Natural killer cell (primary cell): ENCODE measurements at places on chromosomes 5 and 9. TPM values are rescaled to one million over a fixed set of nuclear protein-coding genes. Genes with fewer than 3 reads are reported as not detected.

The NR2F1 gene
- total RNA-seq, result not detected

The LRRC70 gene
- 21.2 TPM for total RNA-seq

The KIF4B gene
- not detected for total RNA-seq

- no peaks in the 10 kb centered on the region for H3K27me3 ChIP-seq
- H3K4me3 ChIP-seq, result no peak overlapping the region
- H3K36me3 ChIP-seq, result no peaks in the 10 kb centered on the region
- H3K27ac ChIP-seq, result no peak overlapping the region
Measured at GRCh38 chr5:19564036-19564435, 424.0 kb downstream of the CDH18 start.

- no peak overlapping the region for H3K4me3 ChIP-seq
- no peak overlapping the region for H3K27ac ChIP-seq
- no peaks in the 10 kb centered on the region for H3K27me3 ChIP-seq
- DNase-seq, result no peak
- peaks cover 8% of the 10 kb centered on the region for H3K4me1 ChIP-seq
- H3K36me3 ChIP-seq, result peaks cover 4% of the 10 kb centered on the region
Measured at GRCh38 chr9:122268041-122268814, 3.5 kb downstream of the MRRF start.

DNA sequence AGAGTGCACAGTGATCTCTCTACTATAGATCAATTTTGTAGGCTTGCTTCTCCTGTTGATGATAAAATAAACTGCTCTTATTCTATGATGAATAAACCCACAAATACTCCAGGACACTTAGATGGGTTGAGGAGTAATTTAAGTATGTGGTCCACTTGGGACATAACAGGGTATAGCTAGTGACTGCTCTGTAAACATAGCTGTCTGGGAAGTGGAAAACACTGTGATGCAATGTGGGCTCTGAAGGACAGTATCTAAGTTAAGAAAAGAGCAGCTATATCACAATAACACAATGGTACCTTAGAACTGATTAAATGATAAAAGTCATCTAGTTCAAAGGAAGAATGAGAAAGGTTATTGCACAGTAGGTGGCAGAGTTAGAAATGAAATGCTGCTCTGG is 294.3 kb upstream of the HAPLN1 start:
- no peaks in the 10 kb centered on the region for H3K27me3 ChIP-seq
- no peak overlapping the region for H3K27ac ChIP-seq
- no peaks in the 10 kb centered on the region for H3K36me3 ChIP-seq
- H3K4me1 ChIP-seq, result no peaks in the 10 kb centered on the region
- H3K4me3 ChIP-seq, result no peak overlapping the region

GRCh38 chr5:90223756-90224155 is 185.8 kb downstream of the CETN3 start:
- no peak overlapping the region for H3K27ac ChIP-seq
- no peaks in the 10 kb centered on the region for H3K4me1 ChIP-seq
- no peaks in the 10 kb centered on the region for H3K36me3 ChIP-seq
- H3K27me3 ChIP-seq, result no peaks in the 10 kb centered on the region
- H3K4me3 ChIP-seq, result no peak overlapping the region
- DNase-seq, result no peak

DNA sequence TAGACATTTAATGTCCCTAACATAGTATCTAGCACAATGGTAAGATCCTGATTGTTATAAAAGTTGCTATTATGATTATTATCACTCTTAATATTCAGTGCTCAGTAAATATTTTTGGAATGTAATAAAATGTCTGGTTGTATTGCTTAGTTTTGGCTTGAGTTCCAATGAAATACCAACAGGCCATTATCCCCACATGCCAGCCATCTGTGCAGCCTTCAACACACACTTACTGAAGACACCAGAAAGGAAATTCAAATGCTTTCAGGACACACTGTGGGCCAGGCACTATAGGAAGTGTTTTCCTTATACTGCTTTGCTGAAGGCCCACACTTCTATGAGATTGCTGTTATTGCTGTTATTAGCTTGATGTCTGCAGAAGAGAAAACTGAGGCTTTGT is 157.5 kb downstream of the TRIM32 start:
- no peaks in the 10 kb centered on the region for H3K36me3 ChIP-seq
- no peak overlapping the region for H3K4me3 ChIP-seq
- no peak for DNase-seq
- no peak overlapping the region for H3K27ac ChIP-seq
- no peaks in the 10 kb centered on the region for H3K4me1 ChIP-seq

DNA sequence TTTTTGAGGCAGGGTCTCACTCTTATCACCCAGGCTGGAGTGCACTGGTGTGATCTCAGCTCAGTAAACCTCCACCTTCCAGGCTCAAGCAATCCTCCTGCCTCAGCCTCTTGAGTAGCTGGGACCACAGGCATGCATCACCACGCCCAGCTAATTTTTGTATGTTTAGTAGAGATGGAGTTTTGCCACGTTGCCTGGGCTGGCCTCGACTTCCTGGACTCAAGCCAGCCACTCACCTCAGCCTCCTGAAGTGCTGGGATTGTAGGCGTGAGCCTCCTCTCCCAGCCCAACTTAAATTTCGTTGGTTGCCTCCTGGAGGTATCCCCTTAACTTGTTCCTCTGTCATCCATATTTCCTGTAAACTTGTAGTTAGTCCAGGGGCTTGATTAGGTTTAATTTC is 47.2 kb downstream of the RAB24 start:
- H3K36me3 ChIP-seq, result peaks cover 76% of the 10 kb centered on the region
- no peaks in the 10 kb centered on the region for H3K4me1 ChIP-seq
- no peak overlapping the region for H3K27ac ChIP-seq
- no peak overlapping the region for H3K4me3 ChIP-seq

DNA sequence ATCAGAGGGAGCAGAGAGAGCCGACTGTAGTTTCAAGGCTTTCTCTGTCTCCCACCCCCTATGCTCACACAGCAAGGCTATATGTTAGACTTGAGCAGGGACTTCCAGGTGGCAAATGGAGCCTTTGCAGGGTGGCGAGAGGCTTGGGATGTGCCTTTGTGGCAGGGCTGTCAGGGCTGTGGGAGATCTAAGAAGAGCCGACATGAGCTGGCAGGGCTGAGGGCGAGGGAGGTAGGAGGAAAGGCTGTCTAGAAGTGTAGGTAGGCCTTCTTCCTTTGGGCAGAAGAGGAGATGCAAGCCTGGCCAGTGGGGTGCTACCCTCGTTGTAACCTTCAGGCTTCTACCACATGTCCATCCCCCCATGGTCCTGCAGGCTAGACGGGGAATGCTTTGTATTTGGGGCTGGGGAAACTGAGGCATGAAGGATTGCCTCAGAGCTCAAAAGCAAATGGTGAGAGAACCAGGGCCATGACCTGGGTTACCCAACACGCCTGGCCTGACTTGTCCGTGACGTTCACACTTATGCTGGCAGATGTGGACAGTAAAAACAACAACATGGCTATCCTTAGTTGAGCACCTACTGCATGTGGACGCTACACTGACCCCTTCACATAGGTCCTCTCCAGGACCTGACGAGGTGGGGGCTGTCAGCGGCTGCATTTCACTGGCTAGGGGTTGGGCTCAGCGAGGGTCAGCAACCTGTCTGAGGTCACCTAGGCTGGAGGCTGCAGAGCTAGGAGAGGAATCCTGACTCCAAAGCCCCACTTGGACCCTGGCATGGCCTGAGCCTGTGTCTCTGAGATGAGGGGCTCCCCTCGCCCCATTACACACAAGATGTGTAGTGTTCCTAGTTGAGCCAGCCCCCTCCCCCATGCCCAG is 15.3 kb downstream of the CXXC5 start:
- DNase-seq, result no peak
- no peak overlapping the region for H3K4me3 ChIP-seq
- no peaks in the 10 kb centered on the region for H3K27me3 ChIP-seq
- H3K27ac ChIP-seq, result peak overlapping the region; percentile 92
